ENCODE measurements at places on chromosomes 7 and 10. TPM values are rescaled to one million over a fixed set of nuclear protein-coding genes. Genes with fewer than 3 reads are reported as not detected.

Gene RAPGEF5
- 6.0 TPM for total RNA-seq

Gene AKR1C1
- 5.7 TPM for total RNA-seq

Gene DGKB
- 0.98 TPM for total RNA-seq

Gene FAM24B
- not detected for total RNA-seq

Gene LRRC17
- total RNA-seq: 35.8 TPM

Gene STN1
- 13.2 TPM for total RNA-seq

Gene ERVW-1
- not detected for total RNA-seq

Gene TRIM74
- total RNA-seq: 1.8 TPM

Gene NEUROD6
- total RNA-seq: not detected

Gene PDZD7
- 0.50 TPM for total RNA-seq

Gene SEMA3A
- 21.7 TPM for total RNA-seq

Gene ANKMY2
- 24.7 TPM for total RNA-seq

Gene OR6V1
- not detected for total RNA-seq

Gene PRKG1
- total RNA-seq: 4.4 TPM

Gene OR2A2
- total RNA-seq: not detected

Gene HOXA11
- total RNA-seq: not detected

Gene PPIF
- total RNA-seq: 74.2 TPM

Gene SLC39A12
- not detected for total RNA-seq
